ENCODE measurements at places on chromosomes 2 and 18.

DNA sequence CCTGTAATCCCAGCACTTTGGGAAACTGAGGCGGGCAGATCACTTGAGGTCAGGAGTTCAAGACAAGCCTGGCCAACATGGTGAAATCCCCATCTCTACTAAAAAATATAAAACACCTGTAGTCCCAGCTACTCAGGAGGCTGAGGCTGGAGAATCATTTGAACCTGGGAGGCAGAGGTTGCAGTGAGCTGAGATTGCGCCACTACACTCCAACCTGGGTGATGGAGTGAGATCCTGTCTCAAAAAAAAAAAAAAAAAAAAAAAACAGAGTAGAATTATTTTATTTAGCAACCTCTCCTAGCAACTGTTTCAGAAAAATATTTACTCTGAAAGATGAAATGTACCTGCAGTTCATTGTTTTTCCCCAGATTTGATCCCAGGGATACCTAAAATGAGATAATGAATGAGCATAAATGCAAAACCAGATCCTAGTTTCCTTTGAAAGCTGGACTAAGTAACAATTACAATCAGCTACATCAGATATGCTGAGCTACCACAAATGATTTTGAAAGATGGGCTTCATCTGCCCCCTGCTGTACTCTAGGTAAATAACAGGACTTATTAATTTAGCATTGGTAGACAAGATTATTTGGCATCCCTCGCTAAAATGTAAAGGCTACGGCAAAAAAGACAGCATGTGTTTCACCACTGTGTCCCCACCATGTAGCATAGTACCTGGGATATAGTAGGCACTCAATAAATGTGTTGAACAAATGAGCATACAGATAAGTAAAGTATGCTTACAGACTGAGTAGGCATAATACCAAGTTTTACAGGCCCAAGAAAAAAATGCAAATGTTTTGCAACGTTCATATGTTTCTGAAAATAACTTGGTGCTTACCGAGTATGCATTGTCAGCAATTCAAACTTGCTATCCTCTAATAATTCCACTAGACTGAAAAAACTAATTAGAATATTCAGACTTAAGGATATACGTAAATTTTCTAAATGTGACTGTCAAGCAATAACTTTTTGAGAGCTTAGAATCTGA, 102.5 kb downstream of the ATL2 start:
- no peak for DNase-seq

GRCh38 chr2:33275689-33276444, 200.6 kb upstream of the RASGRP3 start:
- DNase-seq: no peak

- DNase-seq: no peak
These were observed 84.1 kb downstream of the XIRP2 start for GRCh38 chr2:166972418-166972817.

GRCh38 chr2:19886261-19886660, 15.5 kb downstream of the TTC32 start:
- DNase-seq: no peak

- DNase-seq: no peak
These were observed 201.7 kb downstream of the TNS1 start for GRCh38 chr2:217801115-217801531.

DNA sequence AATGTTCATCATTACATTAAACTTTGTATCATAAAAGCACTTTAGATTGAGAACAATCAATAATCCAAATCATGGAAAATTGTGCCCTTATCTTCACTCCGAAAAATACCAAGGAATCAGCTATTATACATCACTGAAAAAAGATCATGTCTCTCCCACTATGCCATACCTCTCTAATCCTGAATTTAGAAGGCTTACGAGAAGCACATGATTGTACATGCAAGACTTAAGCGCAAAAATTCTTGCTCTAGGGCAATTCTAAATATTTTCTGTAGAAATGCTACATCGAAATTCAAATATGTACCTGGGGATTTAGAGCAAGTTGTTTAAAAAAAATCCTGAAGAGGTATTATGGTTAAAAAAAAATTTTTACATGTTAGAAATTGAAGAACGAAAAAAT, 1.3 kb downstream of the CYTIP start:
- no peak for DNase-seq

- no peak for DNase-seq
These were observed 17.2 kb downstream of the SLC30A3 start for GRCh38 chr2:27245626-27246025.

DNA sequence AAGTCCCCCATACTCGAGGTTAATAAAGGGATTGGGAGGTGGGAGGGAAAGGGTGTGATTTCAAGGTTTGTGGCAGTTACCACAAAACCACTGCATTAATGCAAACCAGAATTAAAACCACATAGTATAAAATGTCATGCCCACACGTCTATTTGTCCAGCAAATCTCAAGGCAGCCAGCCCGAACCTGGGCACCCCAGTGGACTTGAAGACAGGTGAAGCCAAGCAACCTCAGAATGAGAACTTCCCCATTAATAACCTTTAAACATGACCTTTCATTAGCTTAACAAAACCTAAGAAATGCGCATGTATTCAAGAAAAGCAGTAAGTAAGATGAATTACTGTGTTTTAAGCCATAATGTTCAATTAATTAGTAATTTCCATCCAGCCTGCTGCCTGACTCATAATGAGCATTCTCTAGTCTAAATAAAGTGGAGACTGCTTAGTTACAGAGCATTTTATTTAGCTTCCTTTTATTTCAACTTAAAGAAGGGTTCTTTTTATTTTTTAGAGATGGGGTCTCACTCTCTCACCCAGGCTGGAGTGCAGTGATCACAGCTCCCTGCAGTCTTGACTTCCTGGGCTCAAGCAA, 229.6 kb downstream of the FAM210A start:
- DNase-seq: no peak

- DNase-seq: no peak
These were observed 460.2 kb upstream of the UBE2E3 start for GRCh38 chr2:180520206-180520605.

GRCh38 chr2:224517963-224518362, 67.2 kb downstream of the CUL3 start:
- no peak for DNase-seq

- no peak for DNase-seq
These were observed 138.8 kb upstream of the COPS8 start for GRCh38 chr2:236946871-236947270.

DNA sequence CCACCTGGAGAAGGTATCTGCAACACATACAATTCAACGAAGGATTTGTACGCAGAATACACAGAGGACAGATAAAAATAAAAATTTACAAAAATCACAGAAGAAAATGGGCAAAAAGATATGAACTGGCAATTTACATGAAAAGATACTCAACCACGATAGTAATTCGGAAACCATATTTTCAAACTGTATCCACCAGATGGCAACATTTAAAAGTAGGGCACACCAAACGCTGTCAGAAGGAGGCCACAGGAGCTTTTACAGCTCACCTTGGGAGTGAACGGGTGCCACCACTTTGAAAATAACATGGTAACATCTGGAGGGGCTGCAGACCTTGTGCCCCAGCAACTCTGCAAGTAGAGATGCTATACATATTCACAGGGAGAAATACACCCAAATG, 9.8 kb downstream of the KIF1A start:
- no peak for DNase-seq

DNA sequence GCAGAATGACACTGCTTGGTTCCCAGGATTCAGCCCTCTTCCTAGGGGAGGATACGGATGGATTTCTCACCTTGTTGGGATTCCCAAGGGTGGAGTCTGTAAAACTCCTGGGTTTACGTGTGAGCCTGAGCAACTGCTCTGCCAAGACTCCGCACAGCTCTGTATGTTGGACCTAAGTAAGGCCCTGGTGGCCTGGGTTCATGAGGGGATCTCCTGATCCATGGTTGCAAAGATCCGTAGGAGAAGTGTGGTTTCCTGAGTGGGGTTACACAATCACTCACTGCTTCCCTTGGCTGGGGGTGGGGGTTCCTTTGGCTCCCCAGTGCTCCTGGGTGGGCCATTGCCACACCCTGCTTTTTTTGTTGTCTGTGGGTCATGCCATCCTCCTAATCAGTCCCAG, 37.7 kb downstream of the ANKRD12 start:
- no peak for DNase-seq

DNA sequence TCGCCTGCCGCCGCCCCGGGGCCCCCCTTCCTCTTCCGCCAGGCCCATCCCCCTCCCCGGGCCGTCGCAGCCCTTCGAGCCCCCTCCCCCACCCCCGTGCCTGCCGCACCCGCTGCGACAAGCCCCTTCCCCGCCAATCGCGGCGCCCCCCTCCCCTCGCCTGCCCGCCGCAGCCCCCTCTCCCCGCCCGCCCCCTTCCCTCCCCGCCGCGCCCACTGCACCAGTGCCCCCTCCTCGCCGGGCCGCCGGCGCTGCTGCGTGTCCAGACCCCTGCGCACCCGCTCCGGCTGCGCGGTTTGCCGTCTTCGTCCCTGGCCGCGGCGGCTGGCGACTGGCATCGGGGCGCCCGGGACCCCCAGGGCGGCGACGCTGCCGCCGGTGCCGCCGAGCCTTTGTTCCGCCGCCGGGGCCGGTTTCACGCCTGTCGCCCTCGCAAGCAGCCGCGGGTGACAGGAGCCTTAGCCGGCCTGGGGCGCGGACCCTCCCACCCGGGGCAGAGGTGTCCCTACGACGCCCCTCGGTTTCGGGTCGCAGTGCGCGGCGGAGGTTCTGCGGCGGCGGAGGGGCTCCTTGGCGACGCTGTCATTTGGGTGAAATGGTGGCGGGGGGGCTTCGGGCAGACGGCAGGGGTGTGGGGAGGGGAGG, 18.1 kb downstream of the GPC1 start:
- DNase-seq: no peak

DNA sequence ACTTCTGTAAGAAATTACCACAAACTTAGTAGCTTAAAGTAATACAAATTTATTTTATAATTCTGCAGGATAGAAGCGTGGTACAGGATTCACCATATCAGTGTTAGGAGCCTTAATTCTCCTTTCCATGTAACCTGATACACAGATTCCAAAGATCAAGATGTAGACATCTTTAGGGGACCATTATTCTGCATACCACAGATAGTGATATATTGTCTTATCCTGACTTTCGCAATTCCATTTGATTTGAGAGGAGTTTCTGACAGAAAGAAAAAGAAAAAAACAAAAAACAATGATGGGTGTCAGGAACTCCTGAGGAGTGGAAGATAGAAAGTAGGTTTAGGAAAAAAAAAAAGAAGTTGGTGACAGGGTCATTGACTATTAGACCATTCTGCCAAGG, 24.1 kb downstream of the KLHL23 start:
- DNase-seq: no peak

DNA sequence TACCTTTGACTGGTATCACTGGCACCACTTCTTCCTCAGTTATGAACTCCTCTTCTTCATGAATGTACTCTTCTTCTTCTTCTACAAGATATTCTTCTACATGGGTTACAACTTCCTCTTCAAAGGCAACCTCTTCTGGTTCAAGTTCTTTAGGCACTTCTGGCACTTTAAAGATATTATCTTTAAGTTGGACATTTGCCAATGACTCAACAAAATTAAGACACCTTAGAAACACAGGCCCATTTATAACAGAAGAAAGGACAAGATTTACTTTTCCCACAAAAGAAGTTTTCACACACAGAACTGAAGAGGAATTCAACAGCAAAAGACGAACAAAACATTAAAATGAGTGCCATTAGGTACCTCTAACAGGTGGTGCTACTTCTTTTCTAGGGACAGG, 127.3 kb downstream of the TTN start:
- DNase-seq: no peak

- DNase-seq: no peak
These were observed 188.6 kb downstream of the ARL4C start for GRCh38 chr2:234308073-234308812.

DNA sequence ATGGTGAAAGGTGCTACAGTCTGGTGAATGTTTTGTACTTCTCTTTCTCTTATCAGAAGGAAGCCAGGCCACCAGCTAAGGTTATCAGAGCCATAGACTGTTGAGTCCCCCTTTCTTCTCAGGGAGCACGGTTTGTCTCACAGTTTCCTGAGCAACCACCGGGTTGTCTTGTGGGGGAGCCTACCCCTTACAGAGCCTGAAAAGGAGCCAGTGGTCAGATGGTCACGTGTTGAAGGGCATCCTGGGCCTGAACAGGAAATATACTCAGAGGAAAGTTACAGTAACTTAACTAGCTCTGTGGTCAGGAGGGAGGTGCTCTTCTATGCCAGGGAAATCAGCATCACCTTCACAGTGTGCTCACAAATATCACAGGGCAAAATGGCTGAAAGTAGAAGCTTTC, 11.6 kb downstream of the CD28 start:
- DNase-seq: no peak
